ENCODE measurements at places on chromosomes 12 and 14.
A peak's percentile ranks its signal among the peaks of the same experiment; 100 is the strongest.

DNA sequence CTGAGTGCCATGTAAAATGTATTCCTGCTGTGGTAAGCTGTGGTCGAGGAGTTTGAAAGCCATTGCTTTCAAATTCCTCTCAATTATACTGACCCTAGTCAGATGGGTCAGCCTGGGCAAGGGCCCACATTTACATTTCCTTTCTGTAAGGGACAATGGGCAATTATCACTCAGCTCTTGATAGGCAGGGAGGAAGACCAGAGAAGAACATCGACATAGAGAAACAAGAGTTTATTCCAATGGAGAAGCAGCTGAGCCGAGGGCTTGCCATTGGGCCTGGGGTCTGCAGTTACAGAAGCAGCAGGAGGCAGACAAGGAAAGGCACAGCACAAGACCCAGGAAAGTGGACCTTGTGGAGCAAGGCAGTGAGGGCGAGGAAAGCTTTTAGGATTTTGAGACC is 9.7 kb downstream of the NRIP2 start:
- DNase-seq, result no peak

DNA sequence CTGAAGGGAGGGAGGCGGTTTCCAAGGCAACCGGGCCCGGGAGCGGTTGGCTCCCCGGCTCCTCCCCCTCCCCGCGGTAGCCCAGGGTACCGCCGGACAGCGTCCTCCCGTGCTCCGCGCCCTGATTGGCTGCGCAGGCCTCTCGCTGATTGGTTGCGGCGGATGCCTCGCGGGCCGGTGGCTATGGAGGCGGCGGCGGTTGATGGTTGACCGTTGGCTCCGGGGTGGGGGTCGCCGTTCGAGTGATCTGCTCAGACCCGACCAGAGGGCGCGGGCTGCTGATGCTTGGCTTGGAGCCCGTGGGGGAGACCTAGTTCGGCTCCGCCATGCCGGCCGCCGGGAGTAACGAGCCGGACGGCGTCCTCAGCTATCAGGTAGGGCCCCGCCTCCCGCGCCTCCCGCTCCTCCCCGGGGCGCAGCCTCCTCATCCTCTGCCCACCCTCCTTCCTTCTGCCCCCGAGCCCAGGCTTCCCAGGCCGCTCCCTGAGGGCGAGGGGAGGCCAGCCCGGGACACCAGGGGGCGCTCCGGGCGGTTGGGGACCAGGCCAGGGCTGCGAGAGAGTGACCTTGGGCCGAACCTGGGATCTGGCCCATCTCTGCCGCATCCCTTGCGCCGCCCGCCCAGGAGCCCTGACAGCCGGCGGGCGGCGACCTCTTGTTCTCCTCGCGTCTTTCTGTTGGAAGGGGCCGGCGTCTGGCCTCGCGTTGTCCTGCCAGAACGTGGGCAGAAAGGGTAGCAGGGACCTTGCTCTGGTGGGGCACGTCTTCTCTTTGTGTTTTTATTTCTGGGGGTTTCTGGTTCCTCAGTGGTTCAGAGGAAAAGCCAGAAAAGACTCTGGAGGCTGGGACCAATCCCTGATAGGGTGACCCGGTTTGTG is at the start of gene SLC4A8:
Gene SLC4A8 (plus strand): TSS at position 170 of the 878 bp plus-strand sequence. CDS start 157 bp downstream, at position 327.
- DNase-seq, result peak; percentile 99

DNA sequence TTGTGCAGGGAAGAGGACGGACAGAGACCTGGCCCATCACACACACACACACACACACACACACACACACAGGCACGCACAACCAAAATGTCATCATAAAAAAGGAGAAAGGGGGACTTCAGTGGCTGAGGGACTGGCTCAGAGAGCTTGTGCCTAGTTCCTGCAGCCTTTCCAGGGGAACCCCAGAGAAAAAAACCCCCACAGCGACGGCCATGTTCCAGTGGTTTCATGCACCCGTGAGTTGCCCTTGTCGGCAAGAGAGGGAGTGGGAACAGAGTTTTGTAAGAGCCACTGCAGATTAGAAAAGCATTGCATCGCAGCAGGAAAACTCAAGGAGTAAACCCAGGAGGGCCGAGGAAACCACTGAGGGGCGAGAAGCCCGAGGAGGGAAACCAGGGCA is 24.5 kb upstream of the FBXO21 start:
- no peak for DNase-seq

DNA sequence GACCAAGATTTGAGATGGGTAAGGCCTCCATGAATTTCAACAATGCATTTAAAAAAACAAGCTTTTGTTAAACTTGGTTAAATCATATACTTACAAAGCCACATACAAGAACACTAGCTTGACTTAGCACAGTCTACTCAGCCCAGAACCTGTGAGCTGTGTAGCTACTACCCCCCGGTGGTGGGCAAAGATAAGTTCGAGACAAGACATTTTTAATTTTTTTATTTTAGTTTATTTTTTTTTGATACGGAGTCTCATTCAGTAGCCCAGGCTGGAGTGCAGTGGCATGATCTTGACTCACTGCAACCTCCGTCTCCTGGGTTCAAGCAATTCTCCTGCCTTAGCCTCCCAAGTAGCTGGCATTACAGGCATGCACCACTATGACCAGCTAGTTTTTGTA is 3.7 kb upstream of the NECAP1 start:
- no peak for DNase-seq

DNA sequence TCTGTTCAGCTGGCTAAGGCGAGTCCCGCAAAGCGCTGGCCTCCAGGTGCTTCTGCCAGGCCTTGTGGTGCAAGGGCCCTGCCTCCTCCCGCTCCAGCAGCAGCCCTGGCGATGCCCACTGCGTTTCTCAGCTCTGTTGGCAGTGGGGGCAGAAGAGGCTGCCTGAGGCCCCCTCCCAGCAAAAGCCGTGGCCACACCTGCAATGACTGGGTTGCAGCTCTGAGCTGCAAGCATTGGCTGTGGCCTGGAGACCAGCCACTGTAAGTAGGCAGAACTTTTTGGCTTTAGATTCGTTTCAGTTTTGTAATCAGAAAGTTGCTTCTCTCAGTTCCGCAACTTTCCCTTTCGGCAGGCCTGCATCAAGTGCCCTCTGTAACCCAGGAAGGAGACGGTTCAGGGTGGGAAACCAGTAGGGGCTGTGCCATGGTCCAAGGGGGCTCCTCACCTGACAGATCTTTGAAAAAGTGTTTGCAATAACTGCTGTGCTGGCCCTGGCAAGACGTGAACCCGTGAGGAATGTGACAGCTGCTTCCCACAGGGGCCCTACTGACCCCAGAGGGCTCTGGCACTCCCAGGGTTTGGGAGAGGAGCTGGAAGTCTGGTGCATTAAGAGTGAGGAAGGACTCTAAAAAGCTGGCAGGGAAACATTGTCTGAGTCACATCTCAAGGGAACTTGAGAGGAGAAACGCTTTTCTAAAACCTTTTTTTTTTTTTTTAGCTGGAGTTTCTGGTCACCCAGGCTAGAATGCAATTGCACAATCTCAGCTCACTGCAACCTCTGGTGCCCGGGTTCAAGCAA is 54.5 kb upstream of the MAX start:
- no peak for DNase-seq

DNA sequence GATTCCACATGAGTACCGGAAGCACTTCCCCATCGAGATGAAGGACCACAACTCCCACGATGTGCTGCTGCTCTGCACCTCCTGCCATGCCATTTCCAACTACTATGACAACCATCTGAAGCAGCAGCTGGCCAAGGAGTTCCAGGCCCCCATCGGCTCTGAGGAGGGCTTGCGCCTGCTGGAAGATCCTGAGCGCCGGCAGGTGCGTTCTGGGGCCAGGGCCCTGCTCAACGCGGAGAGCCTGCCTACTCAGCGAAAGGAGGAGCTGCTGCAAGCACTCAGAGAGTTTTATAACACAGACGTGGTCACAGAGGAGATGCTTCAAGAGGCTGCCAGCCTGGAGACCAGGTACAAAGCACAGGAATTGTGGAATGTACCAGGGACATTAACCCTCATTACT is 22.4 kb upstream of the GALNT16 start:
- no peak for DNase-seq

GRCh38 chr12:93050026-93050747 is 121.1 kb upstream of the EEA1 start:
- no peak for DNase-seq

GRCh38 chr14:101918065-101918989 is 46.0 kb upstream of the DYNC1H1 start:
- no peak for DNase-seq

DNA sequence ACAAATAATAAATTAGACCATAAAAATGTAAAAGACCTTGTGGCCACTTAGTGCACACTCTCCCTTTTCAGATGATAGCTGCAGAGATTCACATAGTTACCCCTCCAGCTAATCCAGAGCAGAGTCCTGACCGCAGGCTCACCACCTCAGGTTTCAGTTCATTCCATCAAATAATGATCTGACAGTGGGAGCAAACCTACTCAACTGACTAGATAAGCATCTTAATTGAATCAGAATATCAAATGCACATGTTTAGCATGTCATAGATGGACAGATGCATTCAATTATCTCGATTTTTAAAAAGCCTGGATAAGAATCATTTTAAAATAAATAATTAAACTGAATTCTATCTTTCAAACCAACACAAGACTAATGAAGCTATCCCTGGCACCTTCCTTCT is 242.3 kb upstream of the PDZRN4 start:
- DNase-seq, result no peak

- no peak for DNase-seq
Observed at GRCh38 chr14:83975841-83976770, 1553.8 kb upstream of the FLRT2 start.

Measured in NCI-H1417 (cell line).